ENCODE measurements at places on chromosomes 11 and 22. TPM values are rescaled to one million over a fixed set of nuclear protein-coding genes. Genes with fewer than 3 reads are reported as not detected.

DNA sequence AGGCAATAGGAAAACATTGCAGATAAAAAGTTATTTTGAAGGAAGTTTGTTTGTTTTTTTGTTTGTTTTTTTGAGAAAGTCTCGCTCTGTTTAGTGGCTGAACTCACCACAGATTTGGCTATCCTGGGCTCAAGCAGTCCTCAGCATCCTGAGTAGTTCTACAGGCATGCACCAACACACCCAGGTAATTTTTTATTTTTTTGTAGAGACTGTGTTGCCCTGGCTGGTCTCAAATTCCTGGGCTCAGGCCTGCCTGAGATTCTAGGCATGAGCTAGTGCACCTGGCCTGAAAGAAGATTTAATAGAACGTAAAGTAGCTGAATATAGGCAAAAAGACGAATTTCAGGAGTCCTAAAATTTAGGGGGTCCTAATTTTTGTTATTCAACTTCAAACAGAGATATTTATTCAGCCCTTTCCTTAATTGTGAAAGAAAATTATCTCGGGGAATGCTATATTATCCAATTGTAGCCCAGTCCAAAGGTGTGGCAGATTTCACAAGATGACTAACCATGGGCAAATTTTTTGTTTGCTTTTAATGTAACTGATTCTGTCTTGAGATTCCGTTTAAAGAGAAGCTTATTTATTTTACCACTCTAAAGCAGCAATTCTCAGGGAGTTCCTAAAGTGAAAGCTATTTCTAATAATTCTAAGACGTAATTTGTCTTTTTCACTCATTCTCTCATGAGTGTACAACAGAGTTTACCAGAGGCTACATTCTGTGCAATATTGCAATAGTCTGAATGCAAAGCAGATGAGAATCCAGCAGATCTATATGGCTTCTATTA is 940 bp downstream of the IL18 start:
- DNase-seq, result no peak

DNA sequence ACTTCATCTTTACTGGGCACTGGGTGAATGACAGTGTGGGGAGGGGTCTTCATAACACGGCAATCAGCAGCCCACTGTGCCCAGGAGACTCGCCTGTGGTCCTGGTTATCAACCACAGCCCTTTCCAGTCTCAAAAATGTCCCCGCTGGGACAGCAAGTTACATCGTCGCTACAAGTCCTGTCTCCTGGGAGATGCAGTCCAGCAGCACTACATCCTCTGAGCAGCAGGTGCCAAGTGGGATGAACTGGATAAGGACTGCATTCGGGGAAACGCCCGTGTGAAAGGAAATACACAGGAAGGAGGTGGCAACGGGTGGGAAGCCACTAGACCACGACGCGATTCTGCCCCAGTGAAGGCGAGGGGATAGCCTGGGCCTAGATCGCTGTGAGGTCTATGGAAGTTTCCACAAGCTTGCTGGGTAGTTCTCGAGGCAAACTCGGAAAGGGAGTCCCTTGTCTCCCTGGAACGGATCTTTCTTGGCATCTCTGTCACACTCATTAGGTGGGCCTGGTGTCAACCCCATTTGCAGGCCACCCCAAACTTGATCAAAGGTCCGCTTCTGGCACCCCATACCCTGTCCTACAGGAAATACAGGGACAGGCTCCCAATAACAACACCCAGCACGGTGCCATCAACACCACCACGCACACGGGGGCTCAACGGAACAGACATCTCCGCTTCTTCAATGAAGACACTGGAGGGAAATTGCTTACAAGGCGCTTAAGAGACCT is 4.4 kb downstream of the ASCL2 start:
- no peak for DNase-seq

- no peak for DNase-seq
These were observed 120.5 kb downstream of the MPPED2 start for GRCh38 chr11:30465623-30466022.

DNA sequence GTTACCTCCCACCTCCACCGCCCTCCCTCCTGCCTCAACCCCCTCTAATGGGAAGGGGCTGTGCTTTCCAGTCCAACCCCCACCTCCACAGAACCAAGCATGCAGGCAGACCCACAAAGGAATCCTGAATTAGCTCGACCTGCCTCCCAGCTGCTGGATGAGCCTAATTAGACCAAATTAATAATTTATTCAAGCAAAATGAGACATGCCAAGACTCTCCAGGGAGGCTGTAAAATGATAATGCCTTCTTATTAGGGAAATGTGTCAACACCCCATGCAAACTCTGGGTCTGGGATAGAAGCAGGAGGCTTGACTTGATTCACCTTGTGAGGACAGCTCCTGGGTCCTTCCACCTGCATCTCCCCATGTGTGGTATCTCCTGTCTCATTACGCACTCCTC is 59.4 kb upstream of the HMGXB4 start:
- no peak for DNase-seq

Gene OR52N4
- 0.26 TPM for polyA plus RNA-seq

DNA sequence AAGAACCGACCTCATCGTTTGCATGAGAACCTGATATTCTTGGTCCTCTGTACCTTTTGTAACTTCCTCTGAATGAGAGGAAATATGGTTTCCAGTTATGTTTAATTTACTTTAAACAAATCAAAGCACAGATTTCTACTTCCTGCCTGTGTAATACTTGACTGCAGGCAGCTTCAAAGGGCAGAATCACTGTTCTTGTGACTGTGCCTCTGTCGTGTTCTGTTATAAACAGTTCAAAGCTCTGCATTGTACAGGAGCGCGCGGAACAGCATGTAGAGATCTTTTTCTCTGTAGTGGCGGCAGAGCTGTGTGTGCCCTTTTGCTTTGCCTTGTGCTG is 73.2 kb upstream of the CLDN5 start:
- no peak for DNase-seq

DNA sequence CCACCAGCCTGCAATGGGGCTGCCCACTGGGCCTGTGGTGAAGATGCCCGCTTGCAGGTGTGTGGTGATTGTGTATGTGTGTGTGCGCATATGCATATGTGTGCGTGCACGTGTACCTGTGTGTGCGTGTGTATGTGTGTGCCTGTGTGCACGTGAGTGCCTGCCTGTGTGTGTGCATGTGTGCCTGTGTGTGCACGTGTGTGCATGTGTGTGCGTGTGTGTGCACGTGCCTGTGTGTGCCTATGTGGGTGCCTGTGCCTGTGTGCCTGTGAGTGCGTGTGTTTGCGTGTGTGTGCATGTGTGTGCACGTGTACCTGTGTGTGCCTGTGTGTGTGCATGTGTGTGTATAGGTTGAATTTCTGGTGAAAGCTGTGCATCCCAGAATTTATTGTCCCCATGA is 2.4 kb upstream of the MUC6 start:
- no peak for DNase-seq

DNA sequence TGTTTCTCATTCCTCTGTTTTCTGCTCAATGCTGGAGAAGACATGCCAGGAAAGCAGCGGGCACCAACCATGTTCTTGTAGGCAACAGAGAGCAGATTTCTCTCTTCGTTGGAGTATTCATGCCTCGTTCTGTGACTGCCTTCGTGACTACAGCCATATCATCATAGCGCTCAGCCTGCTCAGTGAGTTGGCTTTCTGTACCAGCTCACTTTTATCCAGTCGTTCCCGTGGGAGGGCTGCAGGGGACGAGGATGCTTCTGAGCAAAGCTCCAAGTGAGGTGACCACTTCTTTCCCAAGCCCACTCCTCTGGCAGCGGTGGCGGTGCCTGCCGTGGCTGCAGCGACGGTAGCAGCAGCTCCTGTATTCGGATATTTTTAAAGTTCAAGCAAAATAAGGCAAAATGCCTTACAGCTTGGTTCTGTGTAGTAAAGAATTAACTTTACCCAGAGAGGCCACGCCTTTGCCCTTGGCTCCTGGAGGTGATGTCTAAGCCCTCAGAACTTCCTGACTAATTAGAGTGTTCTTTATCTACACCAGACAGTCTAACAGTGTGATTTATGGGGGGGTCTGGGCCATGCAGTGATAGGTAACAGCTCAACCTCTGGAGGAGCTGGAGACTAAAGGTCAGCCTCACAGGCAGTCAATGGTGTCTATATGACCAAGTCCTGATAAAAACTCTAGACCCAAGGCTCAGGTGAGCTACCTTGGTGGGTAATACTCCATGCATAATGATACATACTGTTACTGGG is 35.3 kb downstream of the LDHAL6A start:
- no peak for DNase-seq

Gene LMNTD2
- polyA plus RNA-seq, result 0.80 TPM

Gene EHF
- 0.22 TPM for polyA plus RNA-seq
